ENCODE measurements at places on chromosomes 1 and 21.

- DNase-seq = no peak
Observed at GRCh38 chr21:39658066-39658465, 45.3 kb downstream of the B3GALT5 start.

- DNase-seq = no peak
Observed at GRCh38 chr1:80450711-80451110, 1350.0 kb upstream of the ADGRL2 start.

GRCh38 chr1:117250061-117250606, 39.4 kb upstream of the VTCN1 start:
- no peak for DNase-seq

GRCh38 chr1:46466477-46467182, 23.0 kb upstream of the DMBX1 start:
- DNase-seq = no peak

- DNase-seq = no peak
Observed at GRCh38 chr1:111948209-111949171, 41.0 kb downstream of the KCND3 start.

- DNase-seq = no peak
Observed at GRCh38 chr1:20212685-20213331, 26.5 kb upstream of the PLA2G2C start.

DNA sequence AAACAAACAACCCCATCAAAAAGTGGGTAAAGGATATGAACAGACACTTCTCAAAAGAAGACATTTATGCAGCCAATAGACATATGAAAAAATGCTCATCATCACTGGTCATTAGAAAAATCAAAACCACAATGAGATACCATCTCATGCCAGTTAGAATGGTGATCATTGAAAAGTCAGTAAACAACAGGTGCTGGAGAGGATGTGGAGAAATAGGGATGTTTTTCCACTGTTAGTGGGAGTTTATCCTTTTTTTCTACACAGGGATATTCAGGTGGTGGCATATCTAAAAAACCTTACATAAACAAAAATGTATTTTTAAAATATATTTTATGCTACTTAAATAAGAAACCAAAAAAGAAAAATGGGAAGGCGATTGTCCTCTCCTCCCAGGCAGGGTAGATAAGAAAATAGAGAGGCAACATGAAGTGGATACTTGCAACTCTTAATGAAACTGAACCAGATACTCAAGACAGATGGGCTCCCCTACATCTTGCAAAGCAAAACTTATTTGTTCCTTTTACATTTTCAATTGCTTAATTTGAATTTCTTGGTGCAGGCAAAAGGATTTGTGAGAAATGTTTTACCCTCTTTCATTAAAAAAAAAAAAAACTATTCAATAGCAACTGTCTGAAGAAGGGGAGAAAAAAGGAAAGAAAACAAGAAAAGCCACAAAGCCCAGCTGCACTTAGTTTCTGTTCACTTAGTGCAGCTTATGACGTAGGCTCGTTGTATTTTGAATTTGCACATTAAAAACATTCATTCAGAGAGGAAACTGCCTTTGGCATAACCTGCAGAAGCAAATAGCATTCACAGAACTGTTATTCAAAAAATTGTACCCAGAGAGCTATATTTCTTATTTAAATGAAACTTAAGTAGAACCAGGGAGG, 36.9 kb upstream of the RGS1 start:
- peak; percentile 70 for DNase-seq

- no peak for DNase-seq
Observed at GRCh38 chr1:173112129-173112528, 61.4 kb upstream of the TNFSF18 start.

DNA sequence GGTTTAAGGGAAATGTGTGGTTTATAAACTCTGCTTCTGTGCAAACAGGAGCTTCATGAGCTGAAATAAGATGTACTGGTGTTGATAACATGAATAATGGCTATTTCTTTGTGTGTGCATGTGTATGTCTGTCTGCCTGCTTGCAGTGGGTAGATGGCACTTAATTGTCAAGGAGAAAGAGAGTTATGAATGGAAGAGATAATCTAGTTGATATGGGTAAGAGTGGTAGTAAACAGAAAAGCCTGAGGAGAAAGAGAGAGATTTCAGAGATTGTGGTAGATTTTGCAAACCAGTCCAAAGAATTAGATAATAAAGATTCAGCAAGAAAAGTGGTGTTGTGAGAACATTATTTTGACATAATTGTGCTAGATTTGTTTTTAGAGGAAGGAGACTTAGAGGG, 7.7 kb downstream of the SUCO start:
- DNase-seq = no peak

- no peak for DNase-seq
Observed at GRCh38 chr1:8848663-8849386, 29.7 kb downstream of the ENO1 start.

DNA sequence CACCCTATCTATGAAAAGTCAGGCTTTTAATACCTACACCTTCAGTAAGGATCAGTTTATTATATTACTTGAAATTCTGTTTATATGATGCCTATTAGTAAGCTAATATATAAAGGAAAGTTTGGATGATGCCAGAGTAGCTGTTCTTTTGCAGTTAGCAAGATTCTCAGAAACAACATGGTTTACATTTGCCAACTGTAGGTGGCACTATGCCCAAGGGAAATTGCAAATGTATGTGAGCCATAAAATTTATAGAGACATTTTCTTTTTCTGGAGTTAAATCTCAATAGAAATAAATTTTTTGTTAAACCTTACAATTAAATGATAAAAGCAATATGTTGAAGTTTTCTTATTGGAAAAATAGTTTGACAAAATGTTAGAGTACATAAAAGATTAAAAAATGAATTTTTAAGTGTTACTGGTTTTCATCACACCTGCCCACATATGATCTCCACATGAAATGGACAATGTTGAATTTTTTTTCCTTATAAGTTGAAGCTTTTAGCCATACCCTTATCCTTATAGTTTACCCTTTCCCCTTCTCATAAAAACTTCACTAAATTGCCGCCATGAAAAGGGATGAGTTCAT, 32.1 kb upstream of the EPHX4 start:
- DNase-seq = peak; percentile 35

GRCh38 chr1:17857996-17858395, 102.9 kb downstream of the ACTL8 start:
- DNase-seq = no peak

- no peak for DNase-seq
Observed at GRCh38 chr1:43831851-43832250, 101.8 kb upstream of the ARTN start.

GRCh38 chr1:168381850-168382249, 101.2 kb downstream of the TBX19 start:
- DNase-seq = no peak

GRCh38 chr1:158122833-158123388, 57.8 kb upstream of the CD1D start:
- no peak for DNase-seq

- no peak for DNase-seq
Observed at GRCh38 chr1:88175631-88176226, 508.3 kb upstream of the PKN2 start.

DNA sequence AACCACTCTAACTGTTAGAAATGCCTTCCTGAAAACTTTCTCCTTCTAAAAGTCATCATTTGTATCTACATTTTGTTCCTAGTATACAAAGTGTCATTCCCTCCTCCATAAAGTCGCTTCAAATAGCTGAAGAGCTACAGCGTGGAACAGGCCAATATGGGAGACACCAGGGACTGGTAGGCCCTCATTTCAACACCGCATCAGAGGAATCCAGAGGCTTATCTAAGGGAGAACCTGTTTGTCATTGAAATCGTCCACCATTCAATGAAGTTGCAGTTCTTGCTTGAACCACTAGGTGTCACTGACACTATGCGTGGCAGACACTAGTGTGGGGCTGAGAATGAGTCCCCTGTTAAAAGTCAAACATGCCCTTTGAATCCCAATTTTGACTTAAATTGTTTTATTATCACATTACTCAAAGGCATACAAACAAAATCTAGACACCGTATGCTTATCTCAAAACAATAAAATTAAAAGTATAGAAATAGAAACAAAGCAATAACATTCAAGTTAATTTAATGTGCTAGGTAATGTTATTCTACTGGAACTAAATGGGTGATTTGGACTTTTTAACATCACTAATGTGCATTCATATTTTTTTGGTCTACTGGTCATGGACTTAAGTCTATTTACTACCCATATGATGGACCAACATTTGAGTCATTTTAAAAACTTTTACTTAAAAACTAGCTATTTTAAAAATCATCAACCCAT, 182.3 kb downstream of the FCRL5 start:
- DNase-seq = no peak

GRCh38 chr1:198601936-198602889, 36.6 kb upstream of the PTPRC start:
- no peak for DNase-seq

DNA sequence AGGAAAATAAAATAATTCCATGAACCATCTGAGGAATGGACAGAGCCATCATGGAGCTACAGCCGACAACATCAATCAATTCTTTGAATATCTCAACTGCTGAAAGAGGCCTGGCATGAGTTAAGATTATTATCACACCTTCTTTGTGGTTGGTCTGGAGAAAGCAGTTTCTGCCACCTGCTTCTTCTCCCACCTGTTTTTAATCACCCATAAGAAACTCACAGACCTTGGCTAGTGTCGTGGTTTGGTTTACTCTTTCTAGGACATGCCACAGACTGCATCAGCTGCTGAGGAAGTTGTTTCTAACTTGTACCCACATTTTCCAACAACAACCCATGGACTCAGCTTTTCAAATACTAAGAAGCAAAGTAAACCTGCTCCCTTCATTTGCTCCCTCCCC, 65.6 kb downstream of the NTPCR start:
- no peak for DNase-seq
